ENCODE measurements at places on chromosomes 3 and 15.

- no peak for DNase-seq
Observed at GRCh38 chr3:87127281-87127680, 99.8 kb upstream of the CHMP2B start.

GRCh38 chr3:49924683-49925082 lies 4.9 kb downstream of the MON1A start:
- no peak for DNase-seq

GRCh38 chr15:56351353-56351752 lies 13.9 kb upstream of the TEX9 start:
- no peak for DNase-seq

GRCh38 chr3:61172203-61172602 lies 79.0 kb downstream of the FHIT start:
- DNase-seq = no peak
